ENCODE measurements at places on chromosomes 6 and 20.

GRCh38 chr20:60888771-60889170 lies 363.3 kb upstream of the CDH4 start:
- DNase-seq, result no peak

GRCh38 chr6:30763618-30764489 lies 19.5 kb upstream of the IER3 start:
- DNase-seq, result no peak

DNA sequence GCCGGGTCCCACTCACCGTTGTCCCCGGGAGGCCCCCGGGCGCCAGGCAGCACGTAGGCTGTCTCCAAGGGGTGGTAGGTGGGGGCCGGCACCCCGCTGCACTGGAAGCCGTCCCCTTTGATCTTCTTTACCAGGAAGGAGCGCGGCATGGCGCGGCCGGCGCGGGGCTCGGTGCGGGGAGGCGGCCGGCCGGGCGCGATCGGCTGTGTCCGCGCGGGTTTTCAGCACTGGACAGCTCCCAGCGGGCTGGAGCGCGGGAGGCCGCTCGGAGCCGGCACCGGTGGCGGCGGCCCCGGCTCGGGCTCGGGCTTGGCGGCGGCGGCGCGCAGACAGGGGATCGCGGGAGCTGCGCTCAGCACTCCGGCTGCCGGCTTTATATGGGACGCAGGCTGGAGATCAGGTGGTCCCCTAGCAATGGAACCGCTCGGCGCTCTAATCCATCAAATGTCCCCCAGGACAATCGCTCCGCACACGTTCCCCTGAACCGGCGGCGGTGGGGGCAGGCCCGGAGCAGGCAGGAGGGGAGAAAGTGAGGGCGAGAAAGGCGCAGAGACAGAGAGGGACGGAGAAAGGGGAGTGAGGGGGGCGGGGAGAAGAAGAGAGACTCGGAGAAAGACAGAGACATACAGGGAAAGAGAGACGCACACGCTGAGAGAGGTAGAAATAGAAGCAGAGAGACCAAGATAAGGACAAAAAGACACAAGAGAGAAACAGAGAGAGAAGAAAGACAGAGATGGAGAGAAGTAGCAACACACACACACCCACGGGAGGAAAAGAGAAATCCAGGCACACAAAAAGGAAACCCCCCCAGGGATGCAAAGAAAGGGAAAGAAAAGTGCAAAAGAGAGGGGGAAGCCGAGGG lies at the start of gene SCRT2:
SCRT2 (minus strand) TSS at position 350 of the 862 bp plus-strand sequence; CDS start at position 149, 201 bp downstream.
- no peak for DNase-seq

GRCh38 chr20:58494923-58495622 lies 20.1 kb downstream of the APCDD1L start:
- no peak for DNase-seq

GRCh38 chr20:2524709-2525506 lies 11.5 kb upstream of the TMC2 start:
- DNase-seq, result no peak
